ENCODE measurements at places on chromosomes 3 and 15. TPM values are rescaled to one million over a fixed set of nuclear protein-coding genes. Genes with fewer than 3 reads are reported as not detected.

DNA sequence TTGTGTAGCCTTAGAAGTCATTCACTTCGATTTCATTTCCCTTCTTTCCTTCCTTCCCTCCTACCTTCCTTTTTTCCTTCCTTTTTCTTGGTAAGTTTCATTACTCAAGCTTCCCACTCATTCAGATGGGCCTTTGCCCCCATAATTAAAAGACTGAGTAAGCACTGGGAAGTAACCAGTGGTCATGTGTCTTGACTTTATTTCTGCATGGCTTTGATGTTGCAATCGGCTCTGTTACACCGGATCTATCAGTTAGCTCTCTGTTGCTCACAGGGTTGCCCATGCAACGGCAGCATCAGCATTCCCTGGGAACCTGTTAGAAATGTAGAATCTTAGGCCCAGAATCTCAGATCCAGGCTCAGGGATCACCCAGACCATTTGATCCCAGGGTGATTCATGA, 25.6 kb upstream of the LARS2 start:
- DNase-seq = no peak
- no peak overlapping the region for H3K4me3 ChIP-seq
- H3K4me1 ChIP-seq = no peaks in the 10 kb centered on the region
- no peak overlapping the region for H3K27ac ChIP-seq
- peaks cover 8% of the 10 kb centered on the region for H3K27me3 ChIP-seq

DNA sequence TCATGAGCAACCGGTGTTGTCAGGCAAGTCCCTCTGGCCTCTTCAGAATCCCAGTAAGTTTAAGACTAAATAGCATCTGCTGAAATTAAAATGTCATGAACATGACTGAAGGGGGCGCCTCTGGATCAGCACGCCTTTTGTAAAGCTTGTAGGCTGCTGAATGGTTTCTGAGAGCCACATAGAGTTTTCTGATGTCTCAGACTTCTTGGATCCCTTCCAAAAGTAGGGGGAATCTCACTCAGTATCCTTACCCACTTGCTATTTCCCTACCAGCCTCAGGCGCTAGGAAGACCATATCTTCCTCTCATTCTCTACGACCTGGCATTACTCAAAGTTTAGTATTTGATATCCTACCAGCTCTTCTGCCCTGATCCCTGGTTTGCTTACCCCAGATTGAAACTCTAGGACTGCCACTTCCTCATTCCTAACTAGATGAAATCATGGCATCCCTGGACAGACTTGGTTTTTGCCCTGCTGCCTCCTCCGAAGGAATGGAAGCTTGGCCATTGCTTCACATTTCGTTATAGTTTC, 62.7 kb upstream of the CD47 start:
- no peaks in the 10 kb centered on the region for H3K27me3 ChIP-seq
- H3K4me3 ChIP-seq = no peak overlapping the region
- H3K4me1 ChIP-seq = peaks cover 17% of the 10 kb centered on the region
- H3K27ac ChIP-seq = no peak overlapping the region
- no peaks in the 10 kb centered on the region for H3K36me3 ChIP-seq

DNA sequence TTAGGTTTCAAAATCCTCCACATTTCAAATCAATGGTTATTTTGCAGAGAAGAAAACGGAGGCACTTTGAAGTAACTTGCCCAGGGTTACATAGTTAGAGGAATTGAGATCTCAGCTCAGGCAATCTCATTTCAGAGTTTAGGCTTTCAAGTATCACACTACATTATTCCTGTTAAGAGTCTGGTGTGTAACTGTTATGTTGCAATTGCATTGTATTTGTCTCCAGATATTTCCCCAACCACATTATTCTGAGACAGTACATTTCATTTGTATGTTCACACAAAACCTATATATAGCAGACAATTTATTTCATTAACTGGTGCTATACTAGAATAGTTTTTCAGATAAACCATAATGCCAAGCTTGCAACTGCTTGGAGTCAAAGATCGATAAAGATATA, 154.2 kb upstream of the TSPAN3 start:
- H3K4me1 ChIP-seq = peaks cover 25% of the 10 kb centered on the region
- H3K27ac ChIP-seq = no peak overlapping the region
- H3K36me3 ChIP-seq = no peaks in the 10 kb centered on the region
- no peaks in the 10 kb centered on the region for H3K27me3 ChIP-seq
- no peak for DNase-seq

DNA sequence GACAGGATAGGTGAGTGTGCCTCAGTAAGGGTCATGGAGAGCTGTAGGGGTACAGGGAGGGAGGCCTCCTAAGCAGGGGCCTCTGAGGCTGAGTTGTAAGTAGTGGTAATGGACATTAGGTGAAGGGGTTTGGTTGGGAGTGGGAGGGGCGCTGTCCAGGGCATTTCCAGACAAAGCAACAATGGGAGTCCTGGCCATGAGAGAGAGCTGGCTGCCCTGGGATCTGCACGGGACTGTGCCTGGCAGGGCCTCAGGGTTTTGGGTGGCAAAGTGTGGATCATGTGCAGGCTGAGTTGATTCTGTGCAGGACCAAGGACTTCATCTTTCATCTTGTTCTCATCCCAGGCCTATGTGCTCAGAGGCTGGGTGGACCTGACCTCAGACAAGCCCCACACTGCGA, 4.6 kb downstream of the TTC21A start:
- H3K4me1 ChIP-seq = peaks cover 7% of the 10 kb centered on the region
- no peak for DNase-seq
- peak overlapping the region; percentile 31 for H3K27ac ChIP-seq
- no peaks in the 10 kb centered on the region for H3K27me3 ChIP-seq

The GOLGA8R gene
- 0.31 TPM for total RNA-seq

The SLC51B gene
- total RNA-seq = not detected

The CAMP gene
- not detected for total RNA-seq
